MV-4-11 (cell line): ENCODE measurements at places on chromosomes 6 and 20.

- peak; percentile 56 for DNase-seq
These were observed 42.8 kb upstream of the HFE start for GRCh38 chr6:26044140-26045064.

DNA sequence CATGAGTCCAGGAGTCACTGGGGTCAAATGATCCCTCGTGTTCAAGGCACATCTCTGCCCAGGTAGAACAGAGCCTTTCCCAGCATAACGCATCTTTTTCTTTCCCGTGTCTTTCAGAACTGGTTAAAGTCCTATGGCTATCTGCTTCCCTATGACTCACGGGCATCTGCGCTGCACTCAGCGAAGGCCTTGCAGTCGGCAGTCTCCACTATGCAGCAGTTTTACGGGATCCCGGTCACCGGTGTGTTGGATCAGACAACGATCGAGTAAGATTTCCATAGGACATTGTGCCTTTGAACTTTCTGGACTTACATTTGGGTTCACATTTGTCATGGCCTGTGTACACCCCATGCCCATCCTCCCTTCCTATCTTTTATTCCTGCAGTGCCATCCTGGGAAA lies 20.2 kb downstream of the MMP24 start:
- DNase-seq, result no peak

DNA sequence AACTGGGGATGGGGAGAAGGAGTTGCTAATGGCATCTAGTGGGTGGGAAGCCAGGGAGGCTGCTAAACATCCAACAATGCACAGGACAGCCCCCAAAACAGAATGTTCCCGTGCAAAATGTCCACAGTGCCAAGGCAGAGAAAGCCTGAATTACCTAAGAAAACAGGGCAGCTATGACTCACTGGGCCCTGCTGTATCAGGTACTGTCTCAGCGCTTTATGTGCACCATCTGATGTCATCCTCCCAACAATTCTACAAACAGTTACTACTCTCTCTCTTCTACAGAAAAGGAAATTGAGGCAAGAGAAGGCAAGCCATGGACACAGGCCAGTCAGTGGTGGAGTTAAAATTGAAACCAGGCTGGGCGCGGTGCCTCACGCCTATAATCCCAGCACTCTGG lies 3.1 kb downstream of the YTHDF1 start:
- DNase-seq, result no peak

- peak; percentile 8 for DNase-seq
These were observed 731.4 kb upstream of the CITED2 start for GRCh38 chr6:140105857-140106256.

GRCh38 chr6:88708197-88708744 lies 255.1 kb downstream of the RNGTT start:
- DNase-seq, result no peak

GRCh38 chr6:20696676-20697075 lies 162.4 kb downstream of the CDKAL1 start:
- no peak for DNase-seq

GRCh38 chr6:142173980-142174379 lies 26.9 kb downstream of the VTA1 start:
- no peak for DNase-seq

GRCh38 chr6:122861594-122861993 lies 72.5 kb downstream of the SMPDL3A start:
- DNase-seq, result no peak

GRCh38 chr20:63702751-63703470 lies 4.9 kb downstream of the ARFRP1 start:
- DNase-seq, result no peak

GRCh38 chr6:29791786-29792122 lies 35.9 kb upstream of the HLA-G start:
- no peak for DNase-seq

DNA sequence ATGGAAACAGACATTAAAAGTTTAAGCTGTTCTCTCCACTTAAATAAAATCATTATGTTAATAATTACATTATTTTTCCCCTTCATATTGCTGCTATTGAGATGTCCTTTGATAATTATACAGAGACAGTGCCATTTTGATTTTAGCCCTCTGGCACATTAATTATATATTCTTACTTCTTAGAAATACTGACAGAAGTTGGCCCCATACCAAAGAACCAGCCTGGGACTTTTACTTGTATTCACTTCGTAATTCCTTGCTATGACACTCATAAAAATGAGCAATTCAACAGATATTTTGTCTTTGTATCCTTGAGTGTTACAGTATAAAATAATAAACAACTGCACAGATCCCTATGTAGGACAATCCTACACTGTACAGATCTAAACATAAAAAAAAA lies 743.7 kb downstream of the TBC1D32 start:
- no peak for DNase-seq

DNA sequence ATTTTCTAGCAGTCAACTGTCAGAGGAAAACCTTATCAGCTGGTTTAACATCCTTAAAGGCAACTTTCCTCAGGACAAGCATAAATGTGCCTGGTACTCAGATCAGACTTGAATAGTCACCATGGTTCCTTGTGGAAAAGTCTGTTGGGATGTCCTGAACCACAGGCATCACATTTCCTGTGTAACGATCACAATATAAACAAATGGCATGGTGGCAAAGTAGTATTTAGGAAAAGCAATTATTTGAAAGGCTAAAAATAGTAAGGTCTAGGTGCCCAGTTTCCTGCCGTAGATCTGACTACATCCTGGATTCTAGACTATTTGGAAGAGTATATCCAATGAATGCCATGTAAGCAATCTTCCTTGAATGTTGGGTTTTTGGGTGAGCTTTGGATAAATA lies 271.9 kb upstream of the AGPAT4 start:
- no peak for DNase-seq

GRCh38 chr20:4488407-4489339 lies 233.0 kb upstream of the PRND start:
- DNase-seq, result no peak

- DNase-seq, result no peak
These were observed 654.4 kb upstream of the SLC35B3 start for GRCh38 chr6:9089724-9090123.
